ENCODE measurements at places on chromosomes 16 and 17.

DNA sequence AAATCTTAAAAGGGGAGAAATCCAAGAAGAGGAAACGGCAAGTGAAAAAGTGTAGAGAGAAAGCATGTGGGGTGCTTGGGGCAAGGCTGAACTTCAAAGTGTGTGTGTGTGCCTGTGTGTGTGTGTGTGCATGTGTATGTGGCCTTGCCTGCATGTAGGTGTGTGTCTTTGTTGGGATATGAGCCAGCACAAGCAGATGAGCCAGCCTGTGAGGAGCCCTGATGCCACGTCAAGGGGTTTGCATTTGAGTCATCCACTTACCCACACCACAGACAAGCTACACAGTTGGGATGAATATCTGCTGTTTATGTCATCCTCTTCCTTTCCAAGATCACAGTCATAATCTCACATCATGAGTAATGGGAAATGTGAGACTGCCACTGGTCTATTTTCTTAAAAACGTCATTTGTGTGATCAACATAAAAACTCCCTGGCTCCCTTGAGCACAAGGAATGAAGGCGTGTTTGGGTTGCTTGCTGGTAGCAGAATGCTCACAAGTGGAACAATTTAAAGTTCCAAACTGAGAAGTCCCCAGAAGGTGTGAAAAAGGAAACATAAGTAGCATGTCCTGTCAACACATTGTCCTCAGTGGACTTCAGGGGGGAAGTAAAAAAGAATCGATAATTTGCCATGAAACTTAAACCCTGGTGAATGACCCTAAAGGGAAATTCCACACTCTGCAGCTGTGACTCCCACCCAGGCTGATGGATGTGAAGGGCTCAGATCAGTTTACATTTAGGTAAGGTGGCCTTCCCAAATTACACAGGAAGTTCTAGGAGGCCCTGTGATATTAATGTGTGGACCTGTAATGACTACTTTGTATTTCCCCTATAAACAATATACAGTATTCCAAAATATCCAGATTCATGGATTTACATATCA lies 14.7 kb downstream of the KCTD19 start:
- DNase-seq, result no peak

- DNase-seq, result no peak
Measured at GRCh38 chr17:47193931-47194511, 4.9 kb upstream of the CDC27 start.

DNA sequence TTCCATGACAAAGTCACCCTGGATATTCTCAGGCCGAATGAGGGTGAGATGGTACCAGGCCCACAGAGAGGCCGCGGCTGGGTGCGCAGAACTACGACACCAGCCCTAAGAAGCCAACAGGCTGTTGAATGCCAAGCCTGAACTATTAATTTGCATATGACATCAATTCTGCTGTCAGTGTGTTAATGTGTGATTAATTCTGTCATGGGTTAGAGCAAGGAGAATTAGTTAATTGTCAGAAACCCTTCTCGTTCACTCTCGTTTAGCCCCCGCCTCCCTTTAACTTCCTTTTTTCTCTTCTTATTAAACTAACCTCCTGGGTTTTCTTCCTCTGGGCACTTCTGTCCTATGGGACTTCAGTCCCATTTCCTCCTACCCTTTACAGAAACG lies 123.4 kb downstream of the ZFHX3 start:
- no peak for DNase-seq

DNA sequence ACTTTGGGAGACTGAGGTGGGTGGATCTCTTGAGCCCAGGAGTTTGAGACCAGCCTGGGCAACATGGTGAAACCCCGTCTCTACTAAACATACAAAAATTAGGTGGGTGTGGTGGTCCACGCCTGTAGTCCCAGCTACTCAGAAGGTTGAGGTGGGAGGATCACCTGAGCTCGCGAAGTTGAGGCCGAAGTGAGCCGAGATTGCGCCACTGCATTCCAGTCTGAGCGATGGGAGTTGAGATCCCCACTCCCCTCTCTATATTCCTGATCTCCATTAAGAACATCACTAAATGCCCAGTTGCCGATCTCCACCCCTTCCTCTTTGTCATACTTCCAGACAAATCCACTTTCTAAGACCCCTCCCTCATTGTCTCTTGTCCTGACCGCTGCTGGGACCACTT lies 24.3 kb upstream of the ZNF652 start:
- DNase-seq, result no peak

- no peak for DNase-seq
Measured at GRCh38 chr17:82449131-82449882, 1.2 kb downstream of the CYBC1 start.

- no peak for DNase-seq
Measured at GRCh38 chr17:2610195-2611175, 17.0 kb downstream of the PAFAH1B1 start.

- no peak for DNase-seq
Measured at GRCh38 chr16:11613381-11614303, 26.9 kb upstream of the LITAF start.

GRCh38 chr16:54200720-54201119 lies 85.9 kb downstream of the IRX3 start:
- no peak for DNase-seq

DNA sequence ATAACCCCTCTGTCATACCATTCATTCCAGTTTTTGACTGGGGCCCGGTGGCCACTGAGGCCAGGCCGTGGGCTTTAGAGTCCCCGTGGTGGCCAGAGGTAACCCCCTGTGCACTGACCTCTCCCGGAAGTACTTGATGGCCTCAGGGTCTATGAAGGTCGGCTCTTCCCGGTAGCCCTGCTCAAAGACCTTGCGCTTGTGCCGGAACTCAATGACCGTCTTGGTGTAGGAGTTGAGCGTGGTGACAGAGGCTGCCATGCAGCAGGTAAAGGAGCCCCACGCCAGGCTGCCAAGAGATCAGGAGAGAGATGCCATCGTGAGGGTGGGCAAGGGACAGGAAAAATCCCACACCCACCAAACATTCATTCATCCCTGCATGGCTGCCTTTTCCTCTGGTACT lies 234.8 kb downstream of the GSG1L start:
- no peak for DNase-seq

- no peak for DNase-seq
Measured at GRCh38 chr17:49987681-49988441, 7.2 kb downstream of the DLX3 start.

- DNase-seq, result no peak
Measured at GRCh38 chr16:51152691-51153576, 1.9 kb upstream of the SALL1 start.

DNA sequence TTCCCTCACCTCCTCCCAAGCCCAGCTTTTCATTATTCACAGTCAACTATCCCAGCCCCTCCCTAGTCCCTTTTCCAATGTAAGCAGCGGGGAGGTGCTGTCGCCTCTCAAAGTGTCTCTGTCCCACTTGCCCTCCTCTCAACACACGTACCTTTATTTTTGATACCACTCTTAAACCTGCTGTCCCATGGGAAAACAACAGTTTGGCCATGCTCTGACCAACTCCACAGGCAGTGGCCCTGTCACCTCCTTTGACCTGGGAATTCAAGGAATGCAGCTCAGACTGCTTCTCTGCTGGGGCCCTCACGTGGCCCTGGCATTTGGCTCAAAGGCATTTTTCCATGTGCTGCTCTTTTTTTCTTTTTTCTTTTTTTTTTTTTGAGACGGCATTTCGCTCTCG lies 4.2 kb downstream of the LYRM9 start:
- no peak for DNase-seq

DNA sequence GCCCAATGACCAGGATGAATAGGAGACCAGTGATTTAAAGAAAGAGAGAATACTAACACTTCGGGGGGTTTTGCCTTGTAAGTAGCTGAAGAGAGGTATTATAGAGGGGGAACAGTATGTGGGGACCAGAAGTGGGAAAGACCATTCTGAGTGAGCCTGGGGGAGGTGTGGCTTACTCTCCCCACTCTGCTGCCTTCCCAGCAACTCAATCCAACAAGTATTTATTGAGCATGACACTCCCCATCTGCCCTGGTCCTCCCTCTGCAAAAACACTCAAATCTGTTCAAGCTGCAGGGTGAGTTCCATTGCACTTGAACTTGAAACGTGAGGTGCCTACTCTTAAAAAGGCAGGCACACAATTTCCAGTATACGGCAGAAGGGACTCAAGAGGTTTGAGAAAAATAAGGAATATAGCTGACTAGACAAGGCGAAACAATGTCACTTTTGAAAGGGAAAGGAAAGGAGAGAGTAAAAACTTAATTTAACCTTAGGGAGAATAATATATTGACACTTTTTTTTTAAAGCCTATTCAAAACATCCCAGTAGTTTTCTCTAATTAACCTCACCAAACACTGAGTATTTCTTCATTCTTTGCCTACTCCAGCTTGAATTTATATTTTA lies 8.2 kb downstream of the FAM117A start:
- no peak for DNase-seq

GRCh38 chr17:4946312-4946976 lies 1.9 kb downstream of the PFN1 start:
- no peak for DNase-seq

DNA sequence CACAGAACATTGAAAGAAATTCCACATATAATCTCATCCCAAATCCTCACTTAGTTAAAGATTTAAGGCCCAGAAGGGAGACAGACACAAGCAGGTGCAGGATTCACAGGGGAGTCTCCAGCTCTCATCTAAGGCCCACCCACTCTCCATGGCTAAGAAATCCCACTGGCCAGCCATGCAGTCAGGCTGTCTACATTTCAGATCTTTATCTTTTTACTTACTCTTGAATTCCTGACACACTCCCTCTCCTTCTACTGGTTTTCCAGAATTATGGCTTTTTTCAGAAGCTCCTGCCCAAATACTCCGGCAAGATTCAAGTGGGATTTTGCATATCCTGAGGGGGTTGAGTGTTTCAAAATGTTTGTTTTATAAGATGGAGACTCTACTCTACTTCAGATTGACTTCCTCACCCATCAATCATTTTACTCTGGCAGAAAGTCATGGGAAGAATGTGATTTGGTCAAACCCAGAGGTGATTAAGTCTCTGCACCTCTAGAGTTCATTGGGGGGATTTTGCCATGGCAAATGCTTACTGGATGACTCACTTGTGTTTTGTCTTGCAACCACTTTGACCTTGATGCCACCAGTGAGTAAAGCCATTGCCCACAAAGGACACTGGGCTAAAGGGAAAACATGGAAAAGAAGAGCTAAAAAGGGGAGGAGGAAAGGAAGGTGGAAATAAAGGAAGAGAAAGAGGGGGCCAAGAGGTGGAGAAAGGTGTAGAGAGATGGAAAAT lies 688.8 kb upstream of the SALL1 start:
- DNase-seq, result no peak

GRCh38 chr17:40632216-40632615 lies 15.4 kb downstream of the SMARCE1 start:
- no peak for DNase-seq

DNA sequence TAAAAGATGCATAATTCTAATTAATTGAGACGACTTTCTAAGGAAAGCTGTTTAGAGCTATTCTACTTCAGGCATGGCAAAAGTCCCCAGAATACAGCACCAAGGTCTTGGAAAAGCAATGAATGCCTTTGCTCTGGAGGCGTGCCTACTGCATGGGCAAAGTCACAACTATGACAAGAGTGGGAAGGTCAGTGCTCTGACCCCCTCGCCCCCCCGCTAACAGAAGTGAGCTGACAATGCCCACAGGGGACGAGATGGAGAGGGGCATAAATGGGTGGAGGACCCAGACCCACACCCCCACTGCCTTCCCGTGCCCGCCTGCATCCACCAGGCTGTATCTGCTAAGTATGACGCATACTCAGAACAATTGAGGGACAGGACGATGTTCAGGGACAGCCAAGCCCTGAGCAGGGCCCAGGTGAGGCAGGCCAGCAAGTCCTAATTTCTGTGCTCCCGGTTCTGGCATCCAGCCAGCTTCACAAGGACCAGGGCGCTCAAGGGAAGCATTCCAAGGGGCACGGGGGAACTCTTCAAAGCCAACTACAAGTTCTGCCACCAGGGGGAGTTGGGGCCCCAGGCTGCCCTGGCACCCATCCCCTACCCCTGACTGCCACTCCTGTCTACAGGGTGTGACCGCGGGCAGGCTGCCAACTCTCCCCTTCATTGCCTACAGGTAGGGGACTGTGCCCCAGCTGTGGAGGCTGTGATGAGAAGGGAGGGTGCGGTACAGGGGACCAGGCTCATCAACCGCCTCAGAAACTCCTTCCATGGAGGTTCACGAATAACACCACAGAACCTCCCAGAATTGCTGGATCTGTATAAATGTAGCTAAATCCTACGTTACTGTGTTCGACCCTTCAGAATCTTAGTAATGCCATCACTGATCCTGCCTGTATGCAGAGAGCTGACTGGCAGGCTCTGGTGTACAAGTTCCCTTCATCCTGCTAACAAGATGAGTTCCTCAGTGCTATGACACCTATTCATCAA lies 20.8 kb downstream of the NPRL3 start:
- DNase-seq, result peak; percentile 3

DNA sequence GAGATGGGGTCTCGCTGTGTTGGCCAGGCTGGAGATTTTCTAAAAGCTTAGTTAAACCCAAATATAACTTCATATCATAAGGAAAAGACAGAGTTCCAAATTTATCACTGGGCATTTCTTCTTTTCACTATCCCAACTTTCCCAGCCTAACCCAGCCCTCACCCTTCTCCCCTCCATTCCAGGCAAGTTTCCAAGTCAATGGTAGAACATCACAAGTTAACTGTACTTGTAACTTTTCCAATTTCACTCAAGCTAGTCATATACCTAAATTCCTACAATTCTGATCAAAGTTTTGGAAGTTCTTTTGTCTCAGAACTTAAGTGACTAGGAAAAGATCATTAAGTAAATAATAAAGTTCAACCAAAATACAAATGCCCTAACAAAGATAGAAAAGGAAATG lies 61.2 kb downstream of the USP32 start:
- no peak for DNase-seq

DNA sequence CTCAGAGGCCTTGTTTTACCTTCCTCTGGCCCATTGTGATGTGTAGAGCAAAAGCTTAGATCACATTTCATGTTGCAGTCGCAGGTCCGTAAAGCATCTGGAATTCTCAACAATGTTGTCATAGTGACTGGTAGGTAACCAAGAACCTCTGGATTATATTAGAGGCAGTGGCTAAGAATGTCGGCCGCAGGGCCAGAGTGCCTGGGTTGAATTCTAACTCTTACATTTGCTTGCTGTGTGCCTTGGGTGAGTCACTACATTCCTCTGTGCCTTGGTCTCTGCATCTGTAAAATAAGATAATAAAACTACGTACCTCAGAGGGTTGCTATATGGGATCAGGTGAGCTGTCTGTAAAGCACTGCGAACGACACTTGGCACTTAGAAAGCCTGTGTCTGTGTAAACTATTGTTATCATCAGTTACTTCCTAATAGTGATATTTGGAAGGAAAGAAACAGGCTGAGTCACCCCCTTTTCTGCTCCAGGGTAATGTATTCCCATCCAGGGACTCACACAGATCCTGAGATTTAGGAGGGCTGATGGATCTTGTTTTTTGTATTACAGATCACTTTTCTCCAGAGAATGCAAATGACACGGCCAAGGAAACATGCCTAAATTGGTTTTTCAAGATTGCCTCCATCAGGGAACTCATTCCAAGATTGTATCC lies 52.2 kb downstream of the VPS35L start:
- DNase-seq, result no peak

Data from NCI-H774 (cell line).